ENCODE measurements at places on chromosomes 5 and 9.

DNA sequence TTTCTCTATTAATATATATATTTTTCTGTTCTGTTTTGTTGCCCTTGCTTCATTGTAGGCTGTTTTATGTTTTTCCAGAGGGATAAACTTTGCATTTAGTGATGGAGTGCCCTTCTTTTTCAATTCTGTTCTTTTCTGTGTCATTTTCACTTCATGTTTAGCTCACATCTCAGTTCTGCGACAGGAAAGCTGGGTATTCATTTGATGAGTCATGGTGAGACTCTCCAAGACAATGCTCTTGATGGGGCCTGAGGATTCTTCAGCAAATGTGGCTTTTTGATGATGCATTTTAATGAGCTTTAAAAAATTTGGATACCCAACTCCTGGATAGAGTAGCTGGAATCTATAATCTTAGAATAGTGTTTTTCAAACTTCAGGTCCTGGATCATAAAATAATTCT is 56.5 kb upstream of the SPATA31D4 start:
- no peak for DNase-seq

DNA sequence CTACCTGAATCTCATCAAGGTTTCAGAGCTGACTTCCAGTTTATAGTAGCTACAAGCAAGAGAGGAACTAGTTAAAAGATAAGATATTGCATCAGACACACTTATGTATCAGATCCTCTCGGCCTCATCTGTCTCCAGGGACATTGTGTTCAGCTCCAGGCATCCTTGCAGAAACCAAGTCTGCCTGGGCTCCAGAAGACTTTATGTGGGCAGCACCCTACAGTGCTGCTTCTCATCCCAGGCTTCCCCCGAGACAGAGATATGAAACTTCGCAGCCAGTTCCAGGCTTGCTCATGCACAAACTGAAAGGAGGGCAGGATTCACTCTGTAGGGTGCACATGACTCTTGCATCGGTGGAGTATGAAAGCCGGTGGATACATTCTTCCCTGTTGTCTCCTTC is 33.9 kb upstream of the FOXB2 start:
- no peak for DNase-seq

DNA sequence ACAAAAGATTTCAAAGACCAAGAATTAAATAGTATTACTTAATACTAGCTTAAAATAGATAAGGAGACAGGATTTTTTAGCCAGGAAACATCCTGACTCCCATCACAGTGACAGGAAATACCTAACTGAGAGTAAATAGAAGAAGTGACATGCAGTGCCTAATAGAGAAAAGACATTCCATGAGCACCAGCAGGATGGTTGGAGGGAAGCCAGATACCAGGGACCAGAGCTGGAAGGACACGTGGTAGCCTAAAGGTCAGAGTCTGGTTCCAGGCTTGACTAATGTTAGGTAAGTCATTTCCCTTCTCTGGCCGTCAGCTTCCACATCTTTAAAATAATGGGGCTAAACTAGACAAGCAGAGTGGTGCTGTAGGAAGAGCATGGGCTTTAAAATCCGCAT is 41.6 kb downstream of the CDK5RAP2 start:
- no peak for DNase-seq

DNA sequence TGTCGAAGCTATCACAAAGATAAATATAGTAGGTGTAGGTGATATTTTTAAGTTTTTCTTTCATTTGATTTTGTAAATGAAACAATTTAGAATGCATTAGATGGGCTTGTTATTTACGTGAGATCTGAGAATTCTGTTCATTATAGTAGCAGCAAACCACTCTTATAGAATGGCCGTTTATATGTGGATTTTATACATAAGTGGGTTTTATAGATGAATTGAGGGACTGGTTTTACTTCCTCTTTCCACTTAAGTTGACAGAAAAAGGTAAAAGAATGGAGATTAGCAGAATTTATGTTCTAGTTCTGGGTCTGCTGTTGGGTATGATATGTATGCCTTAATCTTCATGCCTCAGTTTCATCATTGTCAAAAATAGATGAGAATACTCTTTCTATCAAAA is 5.6 kb downstream of the RMI1 start:
- DNase-seq, result no peak

DNA sequence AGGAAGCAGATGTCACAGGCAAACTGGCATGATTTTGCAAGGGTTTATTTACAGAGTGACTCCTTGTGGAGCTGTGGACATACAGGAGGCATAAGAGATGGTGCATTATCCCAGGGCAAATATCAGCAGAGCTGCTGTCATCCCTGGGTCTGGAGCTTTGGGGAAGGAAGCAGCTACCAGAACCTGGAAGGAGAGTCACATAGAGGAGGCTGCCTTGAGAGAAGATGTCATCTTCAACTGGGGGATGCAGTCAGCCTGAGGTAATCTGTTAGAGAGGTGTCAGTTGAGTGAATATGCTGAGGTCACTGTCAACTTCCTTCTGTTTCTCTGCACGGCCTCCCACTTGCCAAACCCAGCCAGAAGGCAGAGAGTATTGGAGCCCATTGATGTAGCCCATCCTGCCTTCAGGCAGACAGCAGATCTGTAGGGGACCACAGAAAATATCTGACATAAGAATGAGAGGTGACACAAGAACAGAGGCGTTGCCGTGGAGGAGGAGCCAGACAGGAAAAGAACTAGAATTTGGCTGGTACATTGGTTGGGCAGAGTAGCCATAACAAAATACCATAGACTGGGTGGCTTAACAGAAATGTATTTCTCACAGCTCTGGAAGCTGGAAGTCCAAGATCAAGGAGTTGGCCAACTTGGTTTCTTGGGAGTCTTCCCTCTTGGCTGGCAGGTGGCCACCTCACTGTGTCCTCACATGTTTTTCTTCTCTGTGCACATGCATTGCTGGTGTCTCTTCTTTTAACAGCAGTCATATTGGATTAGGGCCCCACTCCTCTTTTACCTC is 102.8 kb downstream of the SNX18 start:
- DNase-seq, result no peak

DNA sequence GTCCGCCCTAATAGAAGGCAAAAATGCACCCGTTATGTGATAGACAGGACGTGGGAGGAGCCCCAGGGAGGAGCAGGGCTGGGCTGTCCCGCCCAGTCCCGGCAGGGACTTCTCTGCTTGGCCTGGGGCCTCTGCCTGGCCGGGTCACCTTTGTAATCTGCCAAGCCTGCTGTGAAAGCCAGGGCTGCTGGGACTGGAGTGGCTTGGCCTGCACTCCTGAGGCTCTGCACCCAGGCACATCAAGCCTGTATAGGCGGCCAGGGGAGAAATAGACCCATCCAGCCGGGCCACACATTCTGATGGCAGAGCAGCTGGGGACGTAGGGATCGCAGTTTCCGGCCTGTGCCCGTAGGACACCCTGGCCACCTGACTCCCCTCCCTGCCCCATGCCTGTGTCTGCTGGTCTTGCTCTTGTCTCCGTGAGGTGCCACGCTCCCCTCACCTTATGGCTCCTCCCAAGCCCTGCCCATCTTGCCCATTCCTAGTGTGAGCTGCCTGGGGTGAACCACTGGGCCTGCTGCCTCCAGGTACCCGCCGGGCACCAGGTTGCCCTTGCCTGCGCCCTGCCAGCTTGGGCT is 28.1 kb downstream of the DYNC2I2 start:
- no peak for DNase-seq

- DNase-seq, result no peak
Observed at GRCh38 chr9:123787416-123787815, 142.5 kb downstream of the DENND1A start.

DNA sequence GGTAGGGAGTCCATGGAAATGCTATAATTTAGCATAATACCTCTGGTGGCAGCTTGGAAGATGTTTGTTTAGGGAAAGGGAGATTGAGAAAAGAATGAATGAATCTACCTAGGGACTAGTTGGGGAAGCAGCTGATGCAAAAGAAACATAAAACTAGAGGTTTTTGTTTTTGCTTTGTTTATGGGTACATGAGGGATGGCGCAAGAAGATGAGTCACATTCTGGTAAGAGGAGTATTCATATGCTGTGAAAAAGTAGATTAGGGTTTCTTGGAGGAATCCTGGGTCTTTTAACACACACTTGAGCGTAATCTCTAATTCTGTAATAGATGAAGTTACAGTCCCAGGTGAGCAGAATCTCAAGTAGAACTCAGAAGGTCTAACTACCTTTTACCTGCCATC is 17.1 kb downstream of the C9orf43 start:
- DNase-seq, result no peak

GRCh38 chr5:14458414-14458813 is 123.2 kb upstream of the OTULINL start:
- DNase-seq, result no peak

DNA sequence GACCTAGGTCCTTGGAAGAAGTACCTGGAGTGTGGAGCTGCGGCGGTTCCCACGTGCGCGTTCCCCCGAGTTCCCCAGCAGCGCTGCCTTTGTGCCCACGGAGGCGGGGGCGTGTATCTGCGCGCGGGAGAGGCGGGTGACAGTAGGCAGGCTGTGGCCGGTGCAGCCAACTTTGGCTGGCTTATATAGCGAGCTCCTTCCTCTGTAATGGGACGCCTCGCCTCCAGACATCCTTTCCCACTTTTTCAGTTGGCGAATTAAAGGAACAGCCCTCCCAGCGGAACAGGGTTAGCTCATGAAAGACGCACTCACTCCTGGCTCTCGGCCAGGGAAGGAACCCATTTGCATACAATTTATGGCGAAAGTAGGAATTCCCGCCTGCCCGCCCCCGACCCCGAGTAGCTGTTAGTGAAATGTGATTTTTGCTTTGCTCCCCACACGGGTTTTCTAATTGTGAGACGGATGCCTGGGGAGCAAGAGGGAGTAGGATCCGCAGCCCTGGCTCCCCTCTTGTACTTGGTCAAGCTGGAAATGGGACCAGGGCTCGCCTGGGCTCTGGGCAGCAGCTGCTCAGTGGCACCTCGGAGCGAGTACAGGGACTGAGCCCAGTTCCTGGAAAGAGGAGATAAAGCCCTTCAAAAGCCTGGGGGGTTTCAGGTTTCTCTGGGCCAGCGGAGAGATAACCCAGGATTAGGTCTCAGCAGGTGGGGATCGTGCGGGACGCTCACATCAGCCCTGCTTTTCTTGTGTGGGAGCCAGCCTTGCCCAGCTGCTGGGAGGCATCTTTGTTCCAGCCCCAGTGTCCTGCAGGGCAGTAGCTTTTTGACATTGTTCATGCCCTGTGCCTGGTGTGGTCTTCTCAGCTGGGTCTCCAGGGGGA is at the start of gene TNC:
Gene TNC (minus strand): TSS at position 159 of the 880 bp plus-strand sequence. CDS start 27,139 bp downstream, outside the sequence.
- DNase-seq, result no peak

DNA sequence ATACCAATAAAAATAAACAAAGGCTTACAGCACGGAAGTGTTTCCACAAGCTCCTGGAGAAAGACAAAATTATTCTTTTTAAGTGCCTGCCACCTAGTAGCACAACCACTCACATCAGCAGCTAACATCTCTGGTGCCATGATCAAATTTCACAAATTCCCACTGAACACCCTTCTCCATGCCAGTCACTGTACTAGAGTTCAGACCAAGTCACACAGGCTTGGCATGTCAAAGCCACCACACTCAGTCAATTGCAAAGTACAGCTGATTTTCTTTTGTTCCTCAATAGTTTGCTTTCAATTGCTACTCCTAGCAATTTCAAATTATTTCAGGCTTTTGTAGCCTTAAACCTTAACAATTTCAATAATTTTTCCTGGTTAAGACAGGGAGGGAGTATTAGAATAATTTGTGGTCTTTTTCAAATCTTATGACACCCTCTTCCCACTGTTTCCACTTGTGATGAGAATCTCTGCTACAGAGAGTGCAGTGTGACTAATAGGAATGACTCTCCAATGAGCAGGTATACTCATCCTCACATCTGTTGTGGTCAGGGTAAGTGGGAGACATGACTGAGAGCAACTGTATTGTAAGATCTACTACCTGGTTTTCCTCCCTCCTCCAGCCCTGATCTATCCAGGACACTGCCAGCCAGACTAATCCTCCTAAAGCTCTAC is 46.2 kb downstream of the RNF145 start:
- no peak for DNase-seq

DNA sequence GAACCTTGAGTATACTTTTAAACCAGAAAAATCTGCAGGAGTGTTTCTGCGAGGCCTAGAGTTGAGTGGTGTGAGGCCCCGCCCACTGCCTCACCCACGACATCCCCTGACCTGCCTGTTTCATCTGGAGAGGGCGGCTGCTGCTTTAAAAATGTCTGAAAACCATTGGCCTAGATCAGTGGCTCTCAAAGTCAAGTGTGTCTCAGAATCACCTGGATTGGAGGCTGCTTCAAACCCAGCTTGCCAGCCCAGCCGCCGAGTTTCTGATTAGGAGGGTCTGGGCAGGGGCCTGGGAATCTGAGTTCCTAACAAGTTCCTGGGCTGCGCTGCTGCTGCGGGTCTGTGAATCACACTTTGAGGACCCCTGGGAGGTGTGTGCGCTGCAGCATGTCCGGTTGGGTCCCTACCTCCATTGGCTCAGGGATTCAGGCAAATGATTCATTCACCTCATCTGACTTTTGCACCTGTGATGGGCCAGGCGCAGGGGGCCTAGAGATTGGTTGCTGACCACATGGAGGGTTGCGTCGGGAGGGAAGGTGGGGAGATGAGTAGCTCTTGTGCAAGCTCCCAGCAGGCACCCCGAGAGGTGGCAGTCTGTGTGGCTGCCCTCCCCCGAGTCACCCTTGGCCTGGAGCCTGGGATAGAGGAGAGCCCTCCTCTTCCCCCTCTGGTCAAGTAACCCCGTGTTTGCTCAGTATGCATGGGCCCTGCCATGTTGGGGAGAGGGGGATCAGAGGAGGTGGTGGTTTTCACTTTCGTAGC is 27.6 kb upstream of the HMCN2 start:
- DNase-seq, result no peak

- no peak for DNase-seq
Observed at GRCh38 chr9:84297162-84297821, 43.3 kb downstream of the SLC28A3 start.

GRCh38 chr5:173318881-173319620 is 9.2 kb downstream of the STC2 start:
- DNase-seq, result no peak

DNA sequence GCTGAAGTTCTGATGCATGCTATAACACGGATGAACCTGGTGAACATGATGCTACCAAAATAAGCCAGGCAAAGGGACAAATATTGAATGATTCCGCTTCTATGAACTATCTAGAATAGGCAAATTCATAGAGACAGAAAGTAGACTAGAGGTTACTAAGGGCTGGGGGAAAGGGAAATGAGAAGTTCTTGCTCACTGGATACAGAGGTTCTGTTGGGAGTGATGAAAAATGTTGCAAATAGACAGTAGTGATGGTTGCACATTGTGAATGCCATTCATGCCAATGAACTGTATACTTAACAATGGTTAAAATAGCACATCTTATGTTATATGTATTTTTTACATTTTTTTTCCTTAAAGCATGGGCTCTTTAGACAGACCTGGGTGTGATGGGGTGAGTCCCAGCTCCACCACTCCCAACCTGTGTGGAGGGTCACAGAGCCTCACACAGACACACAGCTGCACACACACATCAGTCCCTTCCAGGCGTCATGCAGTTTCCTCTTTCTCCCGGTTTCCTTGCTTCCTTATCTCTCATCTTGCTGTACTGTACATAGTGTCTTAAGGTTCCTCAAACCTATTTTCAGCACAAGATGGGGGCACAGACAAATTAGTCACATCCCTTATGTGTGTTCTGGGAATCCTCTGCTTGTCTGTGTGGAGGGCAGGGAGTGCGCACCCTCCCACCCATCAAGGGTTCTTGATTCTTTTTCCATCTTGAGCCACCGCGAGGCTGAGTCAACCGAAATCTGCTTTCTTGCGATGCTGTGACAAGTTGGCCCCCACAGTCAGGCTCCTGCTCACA is 192.9 kb downstream of the CRB2 start:
- DNase-seq, result peak; percentile 52

Data from GDM1 (cell line).